ENCODE measurements at places on chromosomes 16 and 17.

GRCh38 chr17:16287563-16288027 is 65.7 kb downstream of the CENPV start:
- DNase-seq: no peak

GRCh38 chr16:57358527-57359095 is at the start of gene CCL22:
Gene CCL22 (plus strand): TSS chr16:57358783. CDS start chr16:57358817, 34 bp downstream.
- DNase-seq: no peak

GRCh38 chr16:8941718-8942344 is 21.9 kb downstream of the USP7 start:
- DNase-seq: no peak

DNA sequence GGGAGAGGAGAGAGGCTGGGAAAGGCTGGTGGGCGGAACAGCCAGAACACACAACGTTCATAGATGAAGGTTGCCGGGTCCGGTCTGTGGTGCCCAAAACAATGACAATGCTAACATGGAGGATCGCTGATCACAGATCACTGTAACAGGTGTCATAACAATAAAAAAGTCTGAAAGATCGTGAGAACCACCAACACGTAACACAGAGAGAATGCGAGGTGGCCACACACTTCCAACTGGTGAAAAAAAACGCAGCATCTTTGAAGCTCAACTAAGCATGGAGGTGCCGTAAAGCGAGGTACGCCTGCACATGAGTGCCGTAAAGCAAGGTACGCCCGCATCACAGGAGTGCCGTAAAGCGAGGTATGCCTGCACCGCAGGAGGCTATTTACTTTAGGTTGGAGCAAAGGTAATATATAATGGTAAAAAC is 42.3 kb downstream of the ABR start:
- DNase-seq: no peak

DNA sequence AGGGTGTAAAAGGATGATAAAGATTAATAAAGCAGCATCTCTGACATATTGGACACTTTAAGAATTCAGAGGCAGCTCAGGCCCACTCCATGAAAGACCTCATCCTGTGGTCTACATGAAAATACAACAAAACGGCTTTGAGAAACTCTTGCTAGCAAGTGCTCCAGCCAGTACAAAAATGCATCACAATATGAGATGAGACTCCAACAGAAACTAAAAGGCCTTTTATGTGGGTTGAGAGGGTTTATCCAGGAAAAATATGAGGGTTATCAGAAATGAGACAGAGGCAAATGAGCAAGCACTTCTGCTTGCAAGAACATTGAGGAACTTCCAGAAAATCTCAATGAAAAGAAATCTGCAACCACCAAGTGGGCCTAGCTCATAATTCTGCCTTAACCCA is 65.7 kb downstream of the LITAF start:
- DNase-seq: no peak

DNA sequence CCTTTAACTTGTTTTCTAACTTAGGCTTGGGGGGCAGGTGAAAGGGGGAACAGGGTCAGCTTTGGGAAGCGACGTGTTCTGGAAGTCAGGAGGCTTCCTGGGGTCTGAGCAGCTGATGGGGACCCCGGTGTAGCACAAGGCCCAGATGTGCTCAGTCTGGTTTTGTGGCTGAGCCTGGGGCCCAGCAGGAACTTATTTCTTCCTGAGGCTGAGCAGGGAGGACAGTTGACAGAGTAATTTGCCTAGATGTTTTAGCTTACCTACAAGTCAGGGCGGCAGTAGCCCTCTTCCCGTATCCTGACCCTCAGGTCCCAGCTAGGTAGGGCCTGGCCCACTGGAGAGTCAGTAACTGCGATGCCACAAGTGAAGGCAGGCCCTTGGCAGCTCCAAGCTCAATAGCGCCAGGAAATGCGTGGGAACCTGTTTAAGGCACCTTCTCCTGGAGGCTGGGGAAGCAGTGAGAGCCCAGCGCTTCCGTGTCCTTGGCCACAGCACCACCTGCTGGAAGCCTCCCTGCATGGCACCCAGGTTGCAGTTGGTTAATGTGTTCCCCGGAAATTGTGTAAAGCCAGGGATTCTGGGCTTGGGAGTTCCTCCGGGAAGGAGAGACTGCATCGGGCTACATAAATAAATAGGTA is 5.2 kb downstream of the CCR7 start:
- DNase-seq: peak; percentile 81

DNA sequence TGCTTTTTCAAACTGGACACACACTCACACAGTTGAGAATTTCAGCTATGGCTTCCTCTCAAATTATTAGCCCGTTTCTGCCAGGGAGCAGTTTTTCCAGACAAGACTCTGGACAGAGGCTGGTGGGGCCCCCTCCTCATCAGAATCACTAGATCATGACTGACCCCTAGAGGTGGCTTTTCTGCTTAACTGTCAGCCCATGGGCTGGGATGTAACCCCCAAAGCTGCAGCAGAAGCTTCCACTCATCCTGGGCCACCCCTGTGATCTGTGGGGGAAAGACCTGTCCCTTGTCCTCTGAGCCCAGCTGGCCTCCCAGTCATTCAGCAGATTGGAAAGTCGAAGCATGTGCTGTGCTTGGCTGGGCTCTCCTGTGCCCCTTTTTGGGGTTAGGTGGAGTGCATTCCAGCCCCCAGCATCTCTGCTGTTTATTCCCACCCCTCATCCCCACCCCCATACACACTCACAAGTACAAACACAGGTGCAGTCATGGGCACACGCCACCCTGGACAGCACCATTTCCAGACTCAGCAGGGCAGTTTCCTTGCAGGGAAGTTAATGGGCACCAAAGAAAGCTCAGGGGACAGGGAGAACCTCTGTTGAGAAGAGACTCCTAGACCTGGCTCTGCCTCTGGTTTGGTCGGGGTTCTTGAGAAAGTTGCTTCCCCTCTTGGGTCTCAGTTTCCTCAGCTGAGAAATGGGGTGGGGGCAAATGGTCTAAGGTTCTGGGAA is 77.6 kb upstream of the RBL2 start:
- no peak for DNase-seq

DNA sequence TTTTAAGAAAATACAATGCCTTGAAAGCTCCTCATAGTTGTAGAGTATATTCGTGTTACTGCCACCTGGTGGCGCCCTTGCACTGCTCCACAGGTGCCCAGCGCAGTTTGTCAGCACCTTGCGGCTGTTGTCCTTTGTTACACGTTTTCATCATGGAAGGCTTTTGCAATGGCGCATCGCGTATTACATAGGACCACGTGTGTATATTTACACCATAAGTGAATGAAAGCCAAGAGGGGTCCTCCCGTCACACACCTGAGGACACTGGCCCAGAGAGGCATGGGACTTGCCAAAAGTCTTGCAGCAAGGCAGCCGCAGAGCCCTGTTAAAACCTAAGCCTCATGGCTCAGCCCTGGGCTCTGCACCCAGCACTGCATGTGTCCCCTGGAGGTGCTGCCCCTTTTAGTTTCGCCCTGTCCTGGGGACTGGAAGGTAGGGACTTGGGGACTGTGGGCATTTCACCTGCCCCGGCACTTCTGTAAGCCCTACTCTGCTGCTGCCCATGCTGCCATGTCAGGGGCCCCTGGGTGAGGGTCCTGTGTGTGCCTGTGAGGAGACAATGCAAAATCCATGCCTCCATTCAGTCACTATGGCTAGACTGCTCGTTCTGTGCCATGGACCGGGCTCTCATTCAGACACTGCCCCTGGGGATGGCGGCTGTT is 24.3 kb downstream of the POLR3E start:
- DNase-seq: peak; percentile 82

DNA sequence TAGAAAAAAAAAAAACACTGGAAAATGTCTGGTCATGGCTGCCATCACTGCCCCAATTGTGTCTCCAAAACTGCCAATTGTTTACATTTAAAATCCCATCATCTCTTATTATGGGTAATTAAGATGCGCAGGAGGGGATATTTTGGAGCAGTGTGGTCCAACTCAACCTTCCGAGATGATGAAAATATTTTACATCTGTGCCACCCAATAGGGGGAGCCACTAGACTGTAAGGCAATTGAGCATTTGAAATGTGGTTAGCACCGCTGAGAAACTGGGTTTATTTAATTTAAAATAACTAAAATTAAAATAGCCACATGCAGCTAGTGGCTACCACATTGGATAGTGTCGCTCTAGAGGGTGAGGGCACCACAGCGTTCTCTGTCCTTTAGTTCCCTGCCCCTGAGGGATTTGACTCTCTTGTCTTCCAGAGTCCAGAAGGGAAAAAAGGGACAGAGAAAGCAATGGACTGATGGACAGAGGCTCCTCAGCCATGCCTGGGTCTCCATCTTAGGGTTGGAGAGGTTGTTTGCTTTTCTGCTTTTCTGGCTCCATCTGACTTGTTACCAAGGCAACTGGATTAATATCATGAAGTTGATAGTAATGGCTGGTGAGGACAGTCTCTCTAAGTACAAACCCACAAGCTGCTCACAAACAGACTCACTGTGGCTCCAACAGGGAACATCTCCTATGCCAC is 3.5 kb downstream of the MPO start:
- peak; percentile 41 for DNase-seq

DNA sequence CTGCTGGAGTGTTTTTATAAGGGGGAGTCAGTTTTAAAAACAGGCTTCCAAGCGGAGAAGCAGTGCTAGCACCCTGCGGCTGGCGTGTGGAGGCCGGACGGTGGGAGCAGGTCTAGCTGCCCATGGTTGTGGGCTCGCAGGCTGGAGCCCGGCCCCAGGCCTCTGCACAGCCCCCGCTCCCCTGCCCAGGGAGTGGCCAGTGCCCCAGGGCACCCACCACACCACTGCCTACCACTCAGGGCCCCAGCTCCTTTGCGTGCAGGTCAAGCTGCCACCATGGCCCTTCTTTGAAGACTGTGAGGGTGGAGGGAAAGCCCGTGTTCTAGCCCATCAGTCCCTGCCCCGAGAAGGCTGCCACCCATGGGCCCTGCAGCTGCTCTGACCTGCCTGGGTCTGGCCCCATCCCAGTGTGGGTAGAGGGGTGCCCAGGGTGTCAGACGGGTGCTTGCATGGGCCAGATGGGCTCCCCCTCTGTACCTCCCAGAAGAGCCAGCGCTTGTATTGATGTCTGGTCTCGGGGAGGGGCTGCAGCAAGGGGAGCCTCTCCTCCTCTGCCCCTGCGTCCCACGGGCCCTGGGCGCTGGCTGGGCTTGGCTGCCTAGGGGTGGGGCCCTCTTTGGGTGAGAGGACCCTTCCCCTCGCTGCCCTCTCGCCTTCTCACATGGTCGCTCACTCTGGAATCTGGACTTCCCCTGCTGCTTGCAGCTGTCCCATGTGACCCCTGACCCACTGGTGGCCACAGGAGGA is 1.5 kb upstream of the NUDT16L1 start:
- DNase-seq: no peak

- no peak for DNase-seq
Observed at GRCh38 chr16:49876716-49877129, 20.8 kb upstream of the ZNF423 start.

DNA sequence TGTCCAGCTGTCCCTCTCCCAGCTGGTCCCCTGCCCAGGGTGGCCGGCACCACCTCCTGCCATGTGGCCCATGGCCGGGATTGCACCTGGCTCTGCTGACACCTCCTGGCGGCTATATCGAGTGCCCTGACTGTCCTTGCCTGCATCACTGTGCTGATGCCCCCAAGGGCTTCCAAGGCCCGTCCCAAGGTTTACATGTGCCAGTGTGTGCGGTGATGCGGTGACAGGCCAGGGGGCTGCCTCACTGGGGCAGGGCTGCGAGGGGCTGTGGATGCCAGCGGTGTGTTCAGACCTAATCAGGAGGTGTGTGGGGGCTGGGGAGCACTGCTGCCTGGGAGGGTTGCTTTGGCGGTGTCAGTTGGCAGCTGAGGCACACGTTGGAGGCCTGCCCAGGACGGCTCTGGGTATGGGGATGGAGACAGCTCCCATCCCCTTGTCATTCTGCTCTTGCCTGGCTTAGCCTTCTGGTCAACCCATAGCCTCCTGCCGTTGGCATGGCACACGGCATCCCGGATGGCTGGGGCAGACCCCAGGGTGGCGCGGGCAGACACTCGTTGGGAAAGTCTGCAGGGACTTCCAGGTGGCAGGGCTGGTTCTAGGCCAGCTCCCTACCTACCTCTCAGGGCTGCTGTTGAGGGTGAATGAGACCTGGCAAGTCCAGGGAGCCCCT is 5.5 kb downstream of the MAP2K3 start:
- no peak for DNase-seq

- no peak for DNase-seq
Observed at GRCh38 chr16:27597361-27597760, 47.4 kb downstream of the KATNIP start.

DNA sequence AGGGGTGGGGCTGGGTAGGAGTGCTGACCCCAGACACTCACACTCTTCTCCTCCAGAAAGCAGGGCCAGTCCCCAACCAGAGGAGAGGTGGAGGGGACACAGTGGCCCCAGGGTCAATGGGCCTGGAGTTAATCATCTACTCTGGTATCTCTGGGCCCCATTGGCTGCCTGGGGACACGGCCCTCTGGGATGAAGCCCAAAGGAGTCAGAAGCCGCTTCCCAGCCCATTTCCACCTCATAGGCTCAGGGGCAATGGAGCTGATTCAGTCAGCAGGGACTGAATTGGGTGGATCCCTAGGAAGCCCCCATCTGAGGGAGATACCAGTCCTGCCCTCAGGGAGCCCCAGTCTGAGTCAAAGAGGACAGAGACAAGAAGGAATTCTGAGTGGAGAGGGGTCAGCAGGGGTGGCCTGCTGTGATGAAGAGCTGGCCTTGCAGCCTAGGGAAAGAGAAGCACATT is 2.9 kb upstream of the NAGS start:
- DNase-seq: no peak

- DNase-seq: no peak
Observed at GRCh38 chr17:72635034-72635635, 457.4 kb downstream of the SLC39A11 start.

GRCh38 chr16:12600116-12600515 is 203.6 kb downstream of the CPPED1 start:
- DNase-seq: no peak

DNA sequence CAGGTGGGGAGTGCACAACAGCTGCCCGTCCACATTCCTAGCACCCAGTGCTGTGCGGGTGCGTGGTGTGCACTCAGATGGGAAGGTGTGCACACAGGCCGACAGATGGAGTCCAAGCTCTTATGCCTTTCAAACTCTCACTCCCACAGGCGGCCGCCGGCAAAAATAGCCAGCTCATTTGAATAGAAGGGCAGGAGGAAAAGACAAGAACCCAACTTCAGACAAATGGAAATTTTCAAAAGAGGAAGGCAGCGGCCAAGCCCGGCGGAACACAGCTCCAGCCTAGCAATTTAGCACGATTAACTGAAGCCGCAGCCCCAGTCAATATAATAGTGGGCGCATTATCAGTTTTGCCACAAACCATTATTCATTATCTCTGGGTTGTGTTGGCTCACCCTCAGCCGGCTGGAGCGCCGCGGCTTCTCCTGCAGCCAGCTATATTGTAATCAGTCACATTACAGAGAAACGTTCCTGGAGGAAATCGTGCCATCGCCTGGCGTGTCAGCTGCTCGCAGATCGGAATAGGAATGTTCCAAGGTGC is 103.9 kb upstream of the SEC14L1 start:
- no peak for DNase-seq

- DNase-seq: no peak
Observed at GRCh38 chr17:216625-217024, 35.2 kb upstream of the DOC2B start.

GRCh38 chr16:74315059-74315458 is 18.4 kb downstream of the PSMD7 start:
- DNase-seq: no peak

GRCh38 chr17:64003526-64004121 is 5.5 kb downstream of the PRR29 start:
- no peak for DNase-seq

Measured in CD4-positive, alpha-beta T cell (primary cell).